ENCODE measurements at places on chromosomes 4 and X.

- peak; percentile 86 for DNase-seq
Measured at GRCh38 chr4:73257234-73257633, 1.4 kb downstream of the ANKRD17 start.

GRCh38 chrX:25968920-25969319, 169.2 kb upstream of the MAGEB18 start:
- peak; percentile 0 for DNase-seq

DNA sequence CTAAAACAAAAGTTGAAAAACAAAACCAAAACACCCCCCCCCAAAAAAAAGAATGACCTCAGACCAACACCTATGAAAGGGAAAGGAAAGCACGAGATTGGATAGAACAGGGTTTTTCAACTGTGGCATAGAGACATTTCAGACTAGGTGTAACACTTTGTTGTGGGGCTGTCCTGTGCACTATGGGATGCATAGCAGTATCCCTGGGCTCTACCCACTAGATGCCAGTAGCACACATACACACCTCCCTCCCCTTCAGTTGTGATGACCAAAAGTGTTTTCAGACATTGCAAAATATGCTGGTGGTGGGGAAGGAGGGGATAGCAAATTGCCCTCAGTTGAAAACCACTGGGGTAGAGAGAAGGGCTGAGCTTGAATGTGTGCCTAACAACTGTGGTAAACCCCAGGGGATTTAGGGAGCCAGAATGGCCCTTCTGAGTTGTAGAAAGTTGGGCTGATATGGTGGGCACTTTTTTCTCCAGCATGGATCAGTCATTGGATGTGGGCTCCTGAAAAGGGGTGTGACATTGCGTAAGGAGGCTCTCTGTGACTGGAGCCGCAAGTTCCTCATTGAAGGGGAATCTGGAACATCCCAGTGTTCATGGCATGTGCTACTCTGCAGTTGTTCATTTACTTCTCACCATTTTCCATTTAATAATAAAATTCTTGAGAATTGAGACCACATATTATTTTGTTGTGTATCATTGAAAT, 8.8 kb upstream of the GEMIN8 start:
- DNase-seq = no peak

DNA sequence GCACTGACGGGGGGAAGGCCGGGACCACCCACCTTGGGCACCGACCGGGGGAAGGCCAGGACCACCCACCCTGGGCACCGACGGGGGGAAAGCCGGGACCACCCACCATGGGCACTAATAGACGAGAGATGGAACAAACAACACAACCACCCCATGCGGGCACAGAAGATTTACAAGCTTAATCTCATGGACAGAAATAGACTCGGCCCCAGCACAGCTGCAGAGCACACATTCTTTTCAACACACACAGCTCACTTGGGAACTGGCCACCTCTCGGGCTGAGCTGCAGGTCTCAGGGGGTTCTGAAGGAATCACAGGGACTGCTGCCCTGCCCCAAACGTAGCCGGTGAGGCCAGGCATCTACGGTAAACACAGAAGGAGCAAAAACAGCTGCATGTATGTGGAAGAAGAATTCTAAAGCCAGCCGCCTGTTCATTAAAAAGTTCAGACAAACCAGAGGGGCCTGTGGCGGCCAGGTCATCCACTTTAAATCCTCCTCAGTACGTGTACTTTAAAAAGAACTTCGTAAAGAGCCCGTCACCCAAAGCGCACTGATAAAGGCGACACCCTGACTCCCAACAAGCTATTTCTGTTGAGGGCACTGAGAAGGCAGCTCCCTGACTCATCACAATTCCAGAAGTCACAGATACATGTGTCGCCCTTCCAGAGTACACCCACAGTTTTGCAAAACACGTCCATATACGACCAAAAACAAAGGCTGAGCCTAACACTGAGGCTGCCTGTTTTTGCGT, 17.7 kb downstream of the PPP2R3B start:
- peak; percentile 19 for DNase-seq
